ENCODE measurements at places on chromosomes 3 and 15.

DNA sequence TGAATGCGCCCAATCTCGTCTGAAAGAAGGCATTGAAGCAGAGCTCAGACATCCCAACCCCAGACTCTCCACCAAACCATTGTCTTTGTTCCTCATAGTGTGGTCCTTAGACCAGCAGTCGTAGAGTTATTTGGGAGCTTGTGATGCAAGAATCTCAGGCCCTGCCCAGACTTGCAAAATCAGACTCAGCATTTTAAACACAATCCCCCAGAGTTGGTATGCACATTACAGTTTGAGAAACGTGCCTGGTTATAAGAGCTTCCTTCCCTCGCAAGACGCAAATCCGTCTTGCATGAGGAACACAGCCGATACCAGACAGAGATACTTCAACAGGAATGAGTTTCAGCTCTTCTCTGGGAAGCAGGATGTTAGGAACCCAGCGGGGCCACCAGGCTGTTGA, 38.9 kb upstream of the IREB2 start:
- DNase-seq: no peak

- DNase-seq: no peak
These were observed 28.1 kb upstream of the LXN start for GRCh38 chr3:158700559-158700958.

GRCh38 chr3:36911990-36912804, 32.7 kb downstream of the TRANK1 start:
- peak; percentile 68 for DNase-seq

- no peak for DNase-seq
These were observed 91.7 kb upstream of the GOLGA6L4 start for GRCh38 chr15:84143753-84144314.

DNA sequence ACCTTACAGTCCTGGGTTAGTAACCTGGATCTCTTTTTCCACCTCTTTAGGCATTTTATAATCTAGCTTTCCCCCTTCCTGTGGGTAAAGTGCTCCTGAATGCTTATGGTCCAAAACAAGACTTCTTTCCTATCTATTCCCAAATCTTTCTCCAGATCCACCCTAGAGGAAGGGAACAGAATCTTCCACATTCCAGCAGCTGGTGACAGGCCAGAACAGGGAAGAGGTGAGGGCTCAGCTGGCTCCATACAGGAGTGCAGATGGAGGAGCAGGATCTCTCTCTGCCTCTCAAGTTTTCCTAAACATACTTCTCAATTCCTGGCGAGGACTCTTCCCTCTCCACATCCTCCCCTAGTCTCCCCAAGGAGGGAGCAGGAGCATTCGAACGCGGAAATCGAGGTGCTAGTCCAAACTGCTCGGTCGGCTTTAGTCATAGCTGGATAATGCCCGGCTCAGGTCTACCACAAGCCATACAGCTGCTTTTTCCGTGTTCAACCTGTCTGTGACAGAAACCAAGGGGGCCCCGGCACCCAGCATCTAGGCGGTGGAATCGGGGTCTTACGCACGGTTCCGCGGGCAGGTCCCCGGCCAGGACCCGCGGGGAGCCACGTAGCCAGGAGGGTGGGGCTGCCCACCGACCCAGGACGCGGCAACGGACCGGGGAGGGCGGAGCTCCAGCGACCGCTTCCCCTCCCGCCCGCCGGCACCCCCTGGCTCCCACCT, 4.0 kb downstream of the RASSF1 start:
- peak; percentile 52 for DNase-seq

DNA sequence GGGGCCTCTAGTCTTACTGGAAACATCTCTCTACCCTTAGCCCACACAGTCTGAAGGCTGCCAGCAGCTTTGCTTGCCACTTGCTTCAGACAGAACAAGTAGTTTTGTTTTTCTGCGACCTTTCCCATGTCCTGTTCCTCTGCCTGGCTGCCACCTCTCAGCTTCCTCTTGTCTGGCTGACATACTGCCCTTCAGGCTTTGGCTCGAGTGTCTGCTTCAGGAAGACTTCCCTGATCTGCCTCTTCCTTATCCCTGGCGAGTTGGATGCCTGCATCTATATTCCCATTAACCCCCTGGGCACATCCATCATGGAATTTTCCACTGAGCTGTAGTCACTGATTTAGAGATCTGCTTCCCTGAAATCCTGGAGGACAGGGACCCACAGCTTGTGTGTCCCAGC, 25.1 kb upstream of the CPNE9 start:
- no peak for DNase-seq

Measured in ELR (cell line).